ENCODE measurements at places on chromosomes 2 and 18.

DNA sequence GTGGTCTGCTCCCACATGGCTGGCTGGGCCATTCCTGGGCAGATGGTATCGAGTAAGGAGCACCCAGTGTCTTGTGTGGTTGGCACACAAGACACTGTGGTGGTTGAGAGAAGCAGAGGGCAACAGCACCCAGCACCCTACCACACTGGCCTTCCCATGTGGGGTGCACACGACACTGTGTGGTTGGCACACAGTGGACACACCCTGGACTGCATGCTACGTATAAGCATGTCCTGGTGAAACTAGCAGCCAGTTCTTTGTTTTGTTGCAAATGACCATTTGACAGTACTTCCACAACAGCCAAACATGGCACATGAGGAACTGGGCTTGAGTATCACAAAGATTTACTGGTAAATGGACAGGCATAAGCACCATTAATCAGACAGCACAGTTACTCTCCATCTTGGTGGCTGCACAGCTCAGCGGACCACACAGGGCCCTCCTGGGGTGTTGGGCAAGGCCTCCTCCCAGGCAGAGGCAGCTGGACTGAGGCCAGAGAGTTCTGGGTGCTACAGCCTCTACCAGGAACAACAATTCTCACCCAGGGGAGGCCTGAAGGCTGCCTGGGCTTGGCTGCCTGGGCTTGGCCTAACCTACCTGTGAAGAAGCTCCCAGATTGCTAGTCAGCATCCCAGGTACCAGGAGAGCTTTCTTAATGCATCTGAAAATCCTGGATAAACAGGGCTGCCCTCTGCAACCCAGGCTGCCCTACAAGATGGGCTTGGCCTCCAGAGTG, 59.3 kb upstream of the ALPP start:
- DNase-seq = no peak

DNA sequence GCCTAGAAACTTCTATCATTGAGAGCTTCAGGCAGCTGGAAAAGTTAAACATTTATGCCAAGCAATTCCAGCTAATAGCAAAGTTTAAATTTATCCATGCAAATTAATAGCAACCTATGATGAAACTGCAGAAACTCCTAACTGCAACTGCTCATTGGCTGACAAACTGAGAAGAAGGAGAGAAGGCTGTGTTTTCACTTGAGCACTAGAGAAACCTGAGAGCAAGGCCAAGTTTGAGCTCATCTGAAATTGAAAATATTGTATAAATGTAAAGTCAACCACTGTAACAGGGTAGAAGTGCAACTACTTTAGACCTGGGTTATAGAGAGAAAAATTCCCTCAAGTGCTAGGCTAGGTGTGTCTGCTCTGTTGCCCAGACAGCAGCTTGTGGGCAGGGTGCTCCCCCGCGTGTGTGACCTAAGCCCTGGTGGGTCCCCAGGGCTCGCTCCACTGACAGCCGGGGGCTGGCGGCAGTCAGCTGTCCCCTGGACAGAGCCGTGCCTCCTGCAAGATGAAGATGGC, 50.2 kb downstream of the CABYR start:
- no peak for DNase-seq

DNA sequence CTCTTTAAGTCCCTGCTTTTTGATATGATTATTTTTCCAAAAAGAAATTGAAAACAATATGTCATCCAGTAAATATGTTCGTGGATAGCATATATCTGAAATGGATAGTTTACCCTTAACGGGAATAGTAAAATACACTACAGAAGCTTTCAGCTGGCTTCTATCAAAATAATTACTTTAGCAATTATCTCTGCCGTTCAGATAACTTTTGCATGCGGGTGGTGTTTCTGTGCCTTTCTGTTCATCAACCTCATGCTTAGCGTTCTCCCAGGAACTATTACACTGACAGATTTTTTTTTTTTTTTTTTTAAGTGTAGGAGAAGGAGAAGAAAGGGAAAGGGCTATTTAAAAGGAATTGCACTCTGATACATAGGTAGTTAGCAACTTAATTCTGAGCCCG, 53.6 kb downstream of the TSHZ1 start:
- no peak for DNase-seq

DNA sequence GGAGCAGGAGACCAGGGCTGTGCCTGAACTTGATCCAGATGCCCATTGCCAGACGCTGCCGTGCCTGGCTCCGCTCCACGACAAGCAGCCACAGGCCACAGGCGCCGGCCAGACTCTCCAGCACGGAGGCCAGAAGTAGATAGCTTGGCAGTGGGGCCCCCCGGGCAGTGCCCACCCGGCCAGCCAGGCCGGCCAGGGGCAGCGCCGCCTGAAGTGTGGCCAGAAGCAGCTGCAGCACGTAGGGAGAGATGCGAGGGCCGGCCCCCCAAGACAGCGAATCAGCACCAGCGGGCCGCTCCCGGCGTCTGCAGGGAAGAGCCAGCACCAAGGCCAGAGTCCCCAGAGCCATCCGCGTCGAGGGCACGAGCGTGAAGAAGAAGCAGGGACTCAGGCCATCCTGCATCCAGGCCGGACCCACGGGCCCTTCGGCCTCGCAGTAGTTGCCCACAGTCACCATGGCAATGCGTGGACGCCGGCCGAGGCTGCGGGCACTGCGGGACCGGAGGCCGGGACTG, 484 bp downstream of the ABCB6 start:
- DNase-seq = peak; percentile 17

DNA sequence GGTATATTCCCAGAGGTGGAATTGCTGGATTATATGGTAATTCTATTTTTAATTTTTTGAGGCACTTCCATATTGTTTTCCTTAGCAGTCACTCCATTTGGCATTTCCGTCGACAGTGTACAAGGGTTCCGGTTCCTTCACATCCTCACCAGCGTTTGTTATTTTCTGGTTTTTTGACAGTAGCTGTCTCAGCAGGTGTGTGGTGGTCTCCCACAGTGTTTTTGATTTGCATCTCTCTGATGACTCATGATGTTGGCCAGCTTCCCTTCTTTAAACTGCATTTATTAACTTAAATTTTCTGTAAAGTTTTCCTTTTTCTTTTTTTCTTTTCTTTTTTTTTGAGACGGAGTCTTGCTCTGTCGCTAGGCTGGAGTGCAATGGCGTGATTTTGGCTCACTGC, 19.7 kb downstream of the SH3BP4 start:
- no peak for DNase-seq

DNA sequence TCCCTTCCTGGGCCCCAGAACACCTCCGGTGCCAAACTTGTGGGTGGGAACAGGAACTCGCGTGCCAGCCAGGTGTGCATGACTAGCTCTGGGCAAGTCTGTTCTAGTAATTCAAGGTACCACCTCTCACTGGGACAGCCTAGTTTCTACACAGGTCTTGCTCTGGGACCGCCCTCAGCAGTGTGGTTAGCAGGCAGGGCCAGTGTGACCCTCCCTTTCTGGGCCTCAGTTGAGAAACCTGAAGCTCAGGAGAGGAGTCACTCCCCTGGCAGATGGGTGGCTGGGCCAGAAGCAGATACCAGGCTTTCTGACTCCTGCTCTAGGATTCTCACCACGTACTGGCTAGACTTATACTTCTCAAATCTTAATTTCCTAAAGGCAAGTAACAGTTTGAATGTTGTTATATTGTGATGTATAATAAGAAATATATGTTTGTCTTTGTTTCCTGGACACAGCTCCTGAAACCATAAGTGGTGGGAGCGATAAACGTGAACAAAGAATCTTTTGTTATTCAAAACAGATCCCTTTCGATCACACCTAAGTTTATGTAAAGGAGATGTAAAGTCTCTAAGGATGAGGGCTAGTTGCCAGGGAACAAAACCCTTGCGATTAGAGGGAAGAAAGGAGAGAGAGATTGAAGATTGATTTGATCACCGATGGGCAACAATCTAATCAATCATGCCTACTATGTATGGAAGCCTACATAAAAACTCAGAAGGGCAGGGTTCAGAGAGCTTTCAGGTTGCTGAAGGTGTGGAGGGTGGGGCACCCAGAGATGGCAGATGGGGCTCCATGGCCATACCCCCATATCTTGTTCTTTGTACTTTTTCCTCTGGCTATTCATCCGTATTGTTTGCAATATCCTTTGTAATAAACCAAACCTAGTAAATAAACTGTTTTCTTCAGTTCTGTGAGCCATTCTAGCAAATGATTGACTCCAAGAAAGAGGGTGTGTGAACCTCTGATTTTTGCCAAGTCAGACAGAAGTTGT, 952 bp upstream of the UGT1A6 start:
- DNase-seq = no peak

DNA sequence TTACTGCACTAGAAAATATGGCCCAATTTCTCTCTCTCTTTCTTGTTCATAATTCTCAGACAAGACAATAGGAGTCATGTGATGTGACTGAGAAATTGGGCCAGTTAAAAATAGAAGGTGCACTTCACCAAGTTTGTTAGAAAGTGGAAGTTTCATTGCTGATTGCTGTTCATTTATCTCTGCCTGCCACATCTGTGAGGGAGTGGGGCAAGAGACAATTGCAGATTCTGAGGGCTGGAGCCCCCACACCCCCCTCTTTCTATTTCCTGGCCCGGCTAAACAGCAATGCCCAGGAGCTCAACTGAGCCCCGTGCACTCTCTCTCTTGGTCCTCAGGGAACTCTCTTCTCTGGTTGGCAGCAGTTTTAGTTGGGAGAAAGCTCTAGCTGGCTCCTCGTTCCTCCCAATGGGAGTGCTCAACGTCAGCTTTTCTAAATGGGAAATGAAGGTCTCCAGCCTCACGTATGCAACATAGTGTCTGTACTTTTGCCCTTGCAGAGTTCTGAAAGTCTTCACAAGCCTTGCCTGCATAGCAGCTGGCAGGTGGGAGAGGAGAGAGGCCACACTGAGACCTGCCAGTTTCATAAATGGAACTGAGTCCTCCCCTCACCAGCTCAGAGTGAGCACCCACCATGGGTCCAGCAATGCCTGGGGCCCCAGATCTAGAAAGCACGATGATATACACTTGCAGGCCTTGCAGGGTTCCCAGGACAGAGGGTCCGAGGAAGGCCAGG, 115.7 kb downstream of the MYCN start:
- no peak for DNase-seq

DNA sequence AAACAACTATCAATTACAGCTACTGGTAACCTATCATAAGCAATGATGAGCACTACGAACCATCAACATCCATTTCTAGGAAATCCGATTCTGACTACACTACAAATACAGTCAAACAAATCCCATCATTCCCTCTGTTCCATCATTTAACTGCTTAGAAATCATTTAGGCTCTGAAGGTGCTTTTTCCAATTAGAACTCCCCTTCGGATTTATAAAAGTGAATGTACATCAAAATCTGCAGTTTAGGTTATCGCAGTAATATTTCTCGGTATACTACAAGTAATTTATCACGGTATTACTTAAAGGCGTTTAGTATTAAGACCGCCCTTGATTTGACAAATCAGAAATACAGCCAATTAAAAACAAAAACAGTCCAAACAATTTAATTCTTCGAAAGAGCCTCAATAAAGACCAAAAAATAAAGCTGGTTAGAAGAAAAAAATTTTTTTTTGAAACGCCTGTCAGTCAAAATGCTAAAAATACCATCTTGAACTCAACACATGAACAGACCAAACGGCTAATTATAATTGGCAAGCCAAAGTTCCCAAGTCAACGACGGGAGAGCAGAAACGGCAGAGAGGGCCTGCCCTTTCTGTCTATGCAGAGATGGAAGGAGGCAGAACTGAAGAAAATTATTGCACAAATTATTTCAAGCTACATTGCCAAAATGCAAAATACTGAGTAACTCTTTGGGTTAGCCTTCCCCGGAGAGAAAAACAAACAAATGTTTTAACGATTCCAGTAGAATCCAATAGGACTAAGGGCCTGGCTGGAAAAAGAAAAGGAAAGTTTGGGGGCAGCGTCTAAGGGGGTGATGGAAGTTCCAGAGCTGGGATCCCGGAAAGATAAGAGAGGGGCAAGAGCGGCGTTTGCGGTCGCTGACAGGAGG, 1.2 kb downstream of the VPS54 start:
- no peak for DNase-seq

GRCh38 chr2:233267516-233268245, 16.2 kb downstream of the ATG16L1 start:
- peak; percentile 95 for DNase-seq

- DNase-seq = no peak
Observed at GRCh38 chr2:61900281-61900680, 5.2 kb upstream of the COMMD1 start.

DNA sequence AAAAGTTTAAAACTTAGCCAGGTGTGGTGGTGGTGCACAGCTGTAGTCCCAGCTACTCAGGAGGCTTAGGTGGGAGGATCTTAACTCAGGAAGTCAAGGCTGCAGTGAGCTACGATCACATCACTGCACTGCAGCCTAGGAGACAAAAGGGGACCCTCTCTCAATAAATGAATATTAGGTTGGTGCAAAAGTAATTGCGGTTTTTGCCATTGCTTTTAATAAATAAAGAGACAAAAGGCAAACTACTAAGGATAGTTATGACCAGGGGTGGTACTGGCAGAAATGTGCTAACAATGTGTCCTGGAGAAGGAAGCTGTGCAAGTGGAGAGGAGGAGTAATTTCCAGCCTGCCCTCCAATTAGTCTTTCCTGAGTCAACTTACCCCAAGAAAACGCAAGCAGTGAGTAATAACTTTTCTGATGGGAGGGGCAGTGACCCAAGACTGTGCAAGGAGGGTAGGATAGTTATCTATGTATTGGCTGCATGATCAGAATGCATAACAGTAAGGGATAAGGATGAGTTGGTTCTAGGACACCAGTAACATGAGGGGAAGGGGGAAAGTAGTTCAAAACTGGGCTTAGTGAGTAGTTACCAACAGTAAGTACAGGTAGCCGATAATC, 1.5 kb downstream of the EXOC6B start:
- no peak for DNase-seq

GRCh38 chr2:45177870-45178269, 168.6 kb upstream of the SIX2 start:
- no peak for DNase-seq

- no peak for DNase-seq
Observed at GRCh38 chr2:120879431-120880295, 144.0 kb downstream of the GLI2 start.

- no peak for DNase-seq
Observed at GRCh38 chr2:97871096-97871780, 124.5 kb downstream of the TMEM131 start.

DNA sequence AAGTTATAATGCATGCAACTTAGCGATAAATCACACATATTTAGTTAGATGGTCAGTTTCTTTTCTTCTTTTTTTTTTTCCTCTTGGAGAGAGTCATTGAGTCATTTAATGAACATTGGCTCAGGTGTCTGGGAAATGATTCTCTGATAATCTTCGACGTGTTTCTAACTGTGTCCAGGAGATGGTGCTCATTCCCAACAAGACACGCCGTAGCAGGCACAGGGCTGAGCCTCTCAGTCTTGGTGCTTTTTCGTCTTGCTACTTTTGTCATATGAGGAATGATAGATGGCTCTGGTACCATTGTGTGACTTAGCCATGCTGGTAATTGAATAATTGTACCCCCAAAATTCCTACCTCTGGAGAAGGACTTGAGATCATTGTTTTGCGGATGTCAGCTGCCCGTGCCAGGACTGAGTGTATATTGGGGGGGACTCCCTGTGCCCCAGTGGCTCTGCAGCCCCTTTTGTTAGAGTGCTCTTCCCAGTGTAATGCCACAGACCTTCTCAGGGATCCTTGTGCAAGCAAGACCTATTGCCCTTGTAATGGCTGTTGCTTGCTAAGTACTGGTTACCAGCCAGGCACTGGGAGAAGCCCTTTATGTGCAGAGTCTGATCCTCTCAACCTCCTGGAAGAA, 107.6 kb upstream of the CYRIA start:
- DNase-seq = no peak

All from central memory CD4-positive, alpha-beta T cell (primary cell).